Small intestine (tissue), 16 donors: ENCODE measurements at places on chromosomes 7 and 10. TPM values are rescaled to one million over a fixed set of nuclear protein-coding genes. Genes with fewer than 3 reads are reported as not detected.

NUTM2B gene
- 0.13 TPM for polyA plus RNA-seq

TRIM50 gene
- not detected for polyA plus RNA-seq

ARMC3 gene
- not detected for polyA plus RNA-seq

OR2A2 gene
- polyA plus RNA-seq = not detected

ADCY1 gene
- polyA plus RNA-seq = not detected

SLC39A12 gene
- polyA plus RNA-seq = not detected

DUSP5 gene
- 11.8 TPM for polyA plus RNA-seq

PRDX3 gene
- 222 TPM for polyA plus RNA-seq

CHCHD1 gene
- 87.0 TPM for polyA plus RNA-seq

TUBB8 gene
- not detected for polyA plus RNA-seq

SHTN1 gene
- 10.7 TPM for polyA plus RNA-seq

SND1 gene
- 47.2 TPM for polyA plus RNA-seq

GCK gene
- polyA plus RNA-seq = not detected

COL13A1 gene
- polyA plus RNA-seq = 0.45 TPM

BTBD16 gene
- not detected for polyA plus RNA-seq

TLX1 gene
- polyA plus RNA-seq = 0.27 TPM

SFRP5 gene
- polyA plus RNA-seq = 12.7 TPM

HOXA2 gene
- polyA plus RNA-seq = 0.97 TPM

AGBL3 gene
- polyA plus RNA-seq = 0.27 TPM

CTAGE4 gene
- 0.48 TPM for polyA plus RNA-seq

DGKI gene
- polyA plus RNA-seq = not detected

ADAM12 gene
- not detected for polyA plus RNA-seq

HOXA7 gene
- 1.9 TPM for polyA plus RNA-seq
